ENCODE measurements at places on chromosomes 3 and 15. TPM values are rescaled to one million over a fixed set of nuclear protein-coding genes. Genes with fewer than 3 reads are reported as not detected.

Gene VPS13C
- total RNA-seq: 68.6 TPM

Gene ITGB5
- 73.5 TPM for total RNA-seq

Gene LSAMP
- total RNA-seq: 1.6 TPM

Gene PLA2G4D
- not detected for total RNA-seq

Gene TP63
- not detected for total RNA-seq

DNA sequence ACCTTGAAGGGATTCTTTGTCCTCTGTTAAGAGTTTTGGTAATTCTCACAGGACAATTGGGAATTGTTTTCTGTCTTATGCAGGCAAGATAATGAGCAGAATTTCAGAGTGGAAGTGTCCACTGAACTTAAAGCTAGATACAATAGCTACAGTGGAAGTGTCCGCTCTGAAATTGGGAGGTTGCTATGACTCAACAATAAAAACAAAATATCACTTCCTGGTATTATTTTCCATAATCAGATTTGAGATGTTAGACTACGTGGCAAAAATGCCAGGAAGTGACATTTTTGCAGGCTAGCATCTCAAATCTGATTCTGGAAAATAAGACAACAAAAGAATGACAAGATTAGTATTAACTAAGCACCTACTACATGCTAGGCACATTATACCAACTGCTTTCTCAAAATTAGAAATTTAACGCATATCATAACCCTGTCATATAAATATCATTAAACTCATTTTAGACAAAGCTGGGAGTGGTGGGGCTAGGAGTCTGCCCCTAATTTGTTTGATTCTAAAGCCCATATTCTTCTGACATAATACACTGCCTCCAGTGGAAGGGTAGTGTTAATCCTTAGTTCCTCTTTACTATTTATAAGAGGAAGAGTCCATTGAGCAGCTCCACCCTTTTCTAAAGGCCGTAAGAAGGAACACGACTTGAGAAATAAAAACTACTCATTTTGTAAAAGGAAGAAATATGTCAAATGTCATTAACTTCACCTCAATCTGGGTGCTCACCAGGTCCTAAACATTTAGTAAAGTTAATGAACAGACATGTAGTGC lies 266.9 kb upstream of the STT3B start:
- no peak for DNase-seq

DNA sequence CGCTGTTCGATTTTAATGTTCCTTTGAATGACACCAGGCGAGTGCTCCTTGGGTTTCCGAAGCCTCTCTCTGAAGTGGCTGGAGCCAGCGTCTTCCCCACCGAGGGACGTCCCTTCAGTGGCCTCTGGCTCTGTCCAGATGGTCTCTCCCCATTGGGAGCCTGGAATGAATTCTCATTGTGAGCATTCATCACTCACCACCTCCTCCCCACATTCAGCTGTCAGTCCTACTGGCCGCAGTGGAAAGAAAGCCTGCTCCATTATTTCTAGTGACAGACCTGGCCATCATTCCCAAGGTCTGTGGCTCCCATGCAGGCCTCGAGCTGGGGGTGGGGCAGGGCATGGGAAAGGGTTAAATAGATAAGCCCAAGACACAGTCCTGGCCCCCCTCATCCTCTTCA lies 35.2 kb downstream of the ZNF710 start:
- DNase-seq: no peak

DNA sequence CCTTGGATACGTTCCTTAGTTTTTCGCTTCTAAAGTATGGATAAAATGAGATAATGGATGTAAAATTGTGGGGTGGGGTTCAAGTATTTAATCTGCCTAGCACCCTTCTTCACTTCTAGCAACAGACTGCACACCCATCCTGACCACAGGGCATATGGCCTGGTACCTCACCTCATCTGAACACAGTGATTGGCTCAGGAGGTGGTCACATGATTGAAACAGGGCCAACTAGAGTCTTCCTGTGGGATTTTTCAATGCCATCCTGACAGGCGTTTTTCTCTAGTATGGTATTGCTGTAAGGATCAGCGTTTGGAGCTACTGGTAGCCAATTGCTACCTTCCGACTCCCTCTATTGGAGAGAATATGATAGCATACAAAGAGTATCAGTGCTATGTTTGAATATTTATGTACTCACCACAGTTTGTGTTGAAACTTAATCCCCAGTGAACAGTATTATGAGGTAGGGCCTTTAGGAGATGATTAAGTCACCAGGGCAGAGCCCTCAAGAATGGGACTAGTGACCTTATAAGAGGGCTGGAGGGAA lies 172.2 kb downstream of the PPM1L start:
- no peak for DNase-seq

DNA sequence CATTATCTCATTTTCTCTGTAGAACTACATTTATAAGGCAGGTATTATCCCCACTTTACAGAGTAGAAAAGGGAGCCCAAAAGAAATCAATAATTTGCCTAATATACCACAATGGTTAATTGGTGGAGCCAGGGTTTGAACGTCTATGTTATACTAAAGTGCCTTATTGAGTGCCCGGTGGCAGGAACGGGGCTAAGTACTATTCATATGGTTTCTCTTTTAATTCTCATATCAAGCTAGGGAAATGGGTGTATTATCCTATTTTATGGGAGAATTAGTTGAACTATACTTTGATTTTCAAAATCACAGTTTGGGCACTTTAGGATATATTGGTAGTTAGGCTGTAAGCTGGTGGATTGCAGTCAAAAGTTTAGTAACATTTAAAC lies 1.5 kb downstream of the CEP97 start:
- no peak for DNase-seq

DNA sequence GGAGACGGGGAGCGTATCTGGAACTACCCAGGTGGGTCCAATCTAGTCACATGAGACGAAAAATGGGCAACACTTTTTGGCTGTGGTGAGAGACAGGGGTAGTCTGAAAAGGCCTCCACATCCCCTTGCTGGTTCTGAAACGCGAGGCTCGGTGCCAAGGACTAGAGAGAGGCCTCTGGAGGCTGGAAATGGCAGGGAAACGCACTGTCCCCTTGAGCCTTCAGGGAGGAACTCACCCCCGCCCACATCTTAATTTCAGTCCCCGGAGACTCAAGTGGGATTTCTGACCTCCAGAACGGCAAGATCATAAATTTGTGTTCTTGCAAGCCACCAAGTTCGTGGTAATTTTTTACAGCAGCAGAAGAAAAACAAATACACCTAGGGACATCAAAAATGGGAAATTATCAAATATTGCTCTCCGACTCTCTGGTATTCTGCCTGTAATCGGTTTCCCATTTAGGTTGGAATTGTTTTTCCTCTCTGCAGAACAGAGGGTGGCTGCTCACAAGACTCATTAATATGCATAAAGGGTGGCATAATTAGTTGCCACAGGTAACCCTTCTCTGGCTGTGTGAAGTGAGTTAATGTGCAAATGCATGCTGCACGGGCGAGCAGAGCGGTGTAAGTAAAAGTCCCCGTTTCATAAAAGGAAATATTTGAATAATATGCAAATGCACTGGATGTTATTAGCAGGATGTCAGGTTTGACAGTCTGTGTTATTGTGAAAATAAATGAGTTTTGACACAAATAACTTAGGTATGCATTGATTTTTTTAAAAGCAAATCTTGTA lies 185.7 kb downstream of the ARRDC4 start:
- no peak for DNase-seq

GRCh38 chr3:168117853-168118313 lies 22.2 kb upstream of the GOLIM4 start:
- DNase-seq: peak; percentile 38

DNA sequence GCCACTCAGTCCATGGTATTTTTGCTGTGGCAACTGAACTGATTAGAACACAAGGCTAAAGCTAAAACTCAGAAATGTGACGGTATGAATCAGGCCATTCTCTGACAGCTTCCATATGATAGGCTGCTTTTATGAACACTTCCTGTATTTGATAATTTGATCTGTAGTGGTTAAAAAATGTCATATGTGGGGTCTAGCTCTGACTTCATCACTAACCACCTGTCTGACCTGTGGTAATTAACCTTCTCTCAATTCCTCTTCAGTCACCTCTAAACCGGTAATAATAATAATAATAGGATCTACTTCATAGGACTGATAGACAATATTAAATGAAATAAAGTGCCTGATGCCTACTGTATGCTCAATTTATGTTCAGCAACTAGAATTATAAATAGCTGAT lies 223.2 kb downstream of the MBNL1 start:
- DNase-seq: no peak

- DNase-seq: no peak
Observed at GRCh38 chr3:32758375-32758753, 59.4 kb upstream of the TRIM71 start.

DNA sequence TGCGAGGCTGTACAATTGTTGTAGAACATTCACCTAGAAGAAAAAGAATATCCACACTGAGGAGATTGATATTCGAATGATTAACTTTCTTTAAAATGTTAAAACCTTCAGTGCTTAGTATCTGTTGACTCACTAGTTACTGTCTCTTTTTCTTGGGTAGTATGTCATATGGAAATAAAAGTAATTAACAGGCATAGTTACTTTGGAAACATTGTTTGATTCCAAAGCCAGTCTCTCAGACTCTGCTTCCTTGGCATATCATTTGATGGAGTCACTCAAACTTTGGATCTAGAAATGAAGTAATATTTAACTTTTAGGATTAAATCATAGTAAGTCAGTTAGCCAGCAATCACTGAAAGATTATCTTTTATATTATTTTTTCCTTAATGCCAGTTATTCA lies 63.4 kb downstream of the MAP2K5 start:
- no peak for DNase-seq

DNA sequence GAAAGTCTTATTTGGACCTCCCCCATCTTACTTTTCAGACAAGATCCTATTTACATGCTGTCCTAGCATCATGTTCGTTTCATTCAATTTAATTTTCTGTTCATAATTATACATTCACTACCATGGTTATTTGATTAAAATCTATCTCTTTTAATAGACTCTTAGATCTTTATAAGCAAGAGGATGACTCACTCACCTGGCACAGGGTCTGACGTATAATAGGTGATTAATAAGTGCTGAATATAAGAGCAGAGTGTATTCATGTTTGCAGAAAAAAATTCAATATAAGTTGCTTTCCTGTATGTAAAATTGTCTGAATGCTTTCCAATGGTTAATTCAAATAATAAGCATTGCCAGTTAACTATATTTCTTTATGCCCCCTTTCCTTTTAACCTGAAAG lies 165.5 kb upstream of the CBLB start:
- DNase-seq: no peak

- peak; percentile 77 for DNase-seq
Observed at GRCh38 chr15:98611808-98612207, 36.5 kb upstream of the IGF1R start.
